ENCODE measurements at places on chromosomes 1 and 21. TPM values are rescaled to one million over a fixed set of nuclear protein-coding genes. Genes with fewer than 3 reads are reported as not detected.

The ANKRD65 gene
- not detected for total RNA-seq

The SLAMF8 gene
- total RNA-seq: 0.30 TPM

The SPRR2F gene
- not detected for total RNA-seq

The LRRC47 gene
- 31.8 TPM for total RNA-seq

The TMIGD3 gene
- total RNA-seq: not detected

The FAM72D gene
- not detected for total RNA-seq

The MRPS21 gene
- total RNA-seq: 41.6 TPM

The CFHR2 gene
- total RNA-seq: not detected

DNA sequence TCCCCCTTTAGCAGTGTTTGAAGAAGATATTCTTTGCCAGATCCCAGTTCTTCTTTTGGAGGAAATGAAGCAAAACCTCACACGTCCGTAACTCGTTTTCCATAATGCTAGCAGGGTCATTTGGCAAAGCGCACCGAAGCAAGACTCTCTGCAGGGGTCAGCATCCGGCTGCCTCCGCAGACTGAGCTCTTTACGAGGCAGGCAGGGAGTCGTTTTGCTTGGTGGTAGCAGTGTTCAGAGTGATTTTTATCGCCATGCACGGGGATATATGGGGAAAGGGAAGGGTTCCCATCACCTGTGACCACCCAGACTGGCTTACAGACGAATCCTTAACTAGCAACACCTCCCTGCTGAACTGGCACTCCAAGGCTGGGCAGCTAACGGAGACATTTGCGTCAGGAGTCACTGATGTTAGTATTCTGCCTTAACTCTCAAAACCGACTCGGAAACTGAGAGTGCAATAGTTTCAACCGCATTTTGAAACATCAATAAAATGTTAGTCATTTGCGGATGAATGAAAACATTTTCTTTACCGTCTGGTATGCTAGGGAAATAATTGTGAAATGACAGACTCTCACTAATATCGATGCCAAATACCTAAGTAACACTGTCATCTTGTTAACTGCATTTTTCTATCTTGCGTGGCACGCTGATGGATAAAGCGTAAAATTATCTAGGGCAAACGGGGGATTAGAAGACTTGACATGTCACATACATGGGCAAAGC, 2.2 kb upstream of the NEGR1 start:
- DNase-seq: no peak

GRCh38 chr1:154714052-154714623, 106.2 kb upstream of the ADAR start:
- DNase-seq: no peak

GRCh38 chr1:201551877-201552731, 13.2 kb downstream of the NAV1 start:
- DNase-seq: no peak

DNA sequence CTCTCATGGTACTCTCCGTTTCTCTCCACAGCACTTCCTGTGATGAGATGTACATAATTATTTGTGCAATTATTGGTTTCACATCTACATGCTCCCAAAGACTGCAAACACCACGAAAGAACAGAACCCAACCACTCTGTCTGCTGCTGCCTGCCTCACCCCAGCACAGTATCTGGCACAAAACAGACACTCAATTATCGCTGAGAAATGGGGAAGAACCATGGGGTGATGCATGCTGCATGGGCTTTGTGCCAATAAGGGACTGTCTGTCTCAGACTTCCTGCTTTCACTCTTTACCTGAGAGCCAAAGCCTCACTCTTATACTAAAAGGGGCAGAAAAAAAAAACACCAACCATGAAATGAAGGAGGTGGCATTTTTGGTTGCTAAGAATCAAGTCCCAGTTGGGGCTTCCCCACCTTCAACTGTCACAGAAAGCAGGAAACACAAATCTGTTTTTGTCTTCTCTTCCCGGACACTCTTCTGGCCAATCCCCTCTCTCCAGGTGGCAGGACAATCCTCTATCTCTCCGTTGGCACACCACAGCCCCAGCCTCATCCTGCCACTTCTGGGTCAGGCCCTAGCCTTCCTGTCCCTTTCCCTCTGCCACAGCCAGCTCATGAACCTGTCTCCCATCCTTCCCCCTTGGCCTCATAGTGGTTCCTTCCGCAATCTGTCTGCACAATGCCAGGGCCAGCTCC, 82.0 kb downstream of the TGFBR3 start:
- peak; percentile 91 for DNase-seq

DNA sequence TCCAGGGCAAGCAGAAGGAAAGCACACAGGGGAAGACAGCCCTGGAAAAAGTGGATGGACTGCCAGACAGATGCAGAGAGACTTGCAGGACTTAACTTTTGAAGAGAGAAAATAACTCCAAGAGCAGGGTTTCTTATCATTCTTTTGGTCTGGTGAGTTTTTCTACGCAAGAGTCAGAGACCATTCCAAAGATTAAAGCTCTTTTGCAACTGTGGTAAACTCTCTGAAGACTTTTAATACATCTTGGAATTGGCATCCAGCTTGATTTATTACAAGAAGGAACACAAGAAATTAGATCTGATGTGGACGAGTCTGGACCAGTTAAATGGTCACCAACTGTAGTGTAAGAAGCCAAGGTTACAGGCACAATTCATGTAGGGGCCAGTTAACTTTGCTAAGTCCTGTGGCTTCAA, 153.4 kb downstream of the SIPA1L2 start:
- DNase-seq: no peak

DNA sequence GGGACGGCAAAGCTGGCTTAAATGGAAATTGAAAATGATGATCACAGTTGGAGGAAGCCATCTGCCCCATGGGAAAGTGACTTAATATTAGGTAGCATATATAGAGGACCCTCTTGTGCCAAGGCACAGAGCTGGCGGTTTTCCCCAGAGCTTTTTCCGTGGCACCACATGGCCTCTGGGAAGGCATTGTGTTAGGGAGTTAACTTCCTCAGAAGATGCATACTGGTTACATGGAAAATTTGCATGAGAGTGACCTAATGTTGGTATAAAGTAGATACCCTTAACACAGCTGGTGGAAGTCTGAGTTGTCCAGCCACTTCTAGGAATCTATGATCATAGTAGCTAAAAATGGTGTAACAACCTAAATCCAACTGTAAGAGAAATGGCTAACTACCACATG, 27.3 kb downstream of the CAP1 start:
- no peak for DNase-seq

DNA sequence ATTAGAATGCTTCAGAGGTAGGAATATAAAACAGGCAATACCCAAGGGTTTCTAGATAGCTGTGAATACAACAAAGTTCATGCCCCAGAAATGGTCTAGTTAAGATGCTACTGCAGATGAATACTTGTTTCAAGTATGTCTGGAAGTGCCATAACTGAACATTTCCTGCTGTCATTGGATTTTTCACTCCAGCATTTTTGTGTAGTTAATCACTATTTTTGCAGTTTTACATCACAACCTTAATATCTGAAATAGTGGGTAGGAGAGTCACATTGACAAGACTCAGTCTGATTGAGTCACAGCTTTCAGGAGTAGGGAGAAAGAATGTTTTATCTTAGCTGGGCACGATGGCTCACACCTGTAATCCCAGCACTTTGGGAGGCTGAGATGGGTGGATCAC, 126.4 kb upstream of the C1orf21 start:
- DNase-seq: no peak

DNA sequence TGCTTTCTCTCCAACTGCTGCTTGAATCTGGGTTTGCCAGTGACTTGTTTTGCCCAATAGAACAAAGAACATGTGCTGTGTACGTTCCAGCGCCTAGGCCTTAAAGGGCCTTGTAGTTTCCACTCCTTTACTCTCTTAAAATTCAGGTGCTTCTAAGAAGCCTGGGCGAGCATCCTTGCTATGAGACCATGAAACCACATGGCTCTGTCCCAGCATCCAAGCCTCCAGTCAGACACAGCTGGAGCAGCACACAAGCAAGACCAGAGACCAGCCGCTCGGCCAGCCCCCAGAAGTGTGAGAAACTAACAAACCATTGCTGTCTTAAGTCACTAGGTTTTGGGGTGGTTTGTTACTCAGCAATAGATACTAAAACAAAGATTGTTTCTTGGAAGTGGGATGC, 15.1 kb downstream of the PLEKHO1 start:
- no peak for DNase-seq

DNA sequence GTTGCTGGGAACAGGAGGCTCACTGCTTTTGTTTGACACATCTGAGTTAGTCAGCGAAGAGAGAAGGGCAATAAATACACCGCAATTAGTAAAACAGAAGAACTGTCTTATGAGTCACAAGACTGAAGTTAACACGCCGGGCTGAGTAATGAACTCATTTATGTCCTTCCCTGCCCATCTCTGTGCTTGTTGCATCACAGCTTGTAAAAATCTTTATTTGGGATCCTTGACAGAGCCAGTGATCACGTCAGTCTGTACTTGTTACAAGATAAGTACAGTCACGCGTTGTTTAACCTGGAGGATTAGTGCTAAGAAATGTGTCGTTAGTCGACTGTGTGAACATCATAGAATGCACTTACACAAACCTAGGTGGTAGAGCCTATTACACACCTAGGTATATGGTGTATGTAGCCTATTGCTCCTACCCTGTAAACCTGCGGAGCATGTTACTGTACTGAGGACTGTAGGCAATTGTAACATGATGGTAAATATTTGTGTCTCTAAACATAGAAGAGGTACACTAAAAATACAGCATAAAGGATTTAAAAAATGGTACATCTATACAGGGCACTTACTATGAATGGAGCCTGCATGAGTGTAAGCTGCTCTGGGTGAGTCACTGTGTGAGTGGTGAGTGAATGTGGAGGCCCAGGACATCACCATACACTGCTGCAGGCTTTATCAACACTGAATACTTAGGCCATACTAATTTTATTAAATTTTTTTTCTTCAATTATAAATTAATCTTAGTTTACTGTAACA, 272.2 kb downstream of the TNR start:
- DNase-seq: no peak

- DNase-seq: no peak
These were observed 158.8 kb downstream of the C1orf21 start for GRCh38 chr1:184545601-184546000.

DNA sequence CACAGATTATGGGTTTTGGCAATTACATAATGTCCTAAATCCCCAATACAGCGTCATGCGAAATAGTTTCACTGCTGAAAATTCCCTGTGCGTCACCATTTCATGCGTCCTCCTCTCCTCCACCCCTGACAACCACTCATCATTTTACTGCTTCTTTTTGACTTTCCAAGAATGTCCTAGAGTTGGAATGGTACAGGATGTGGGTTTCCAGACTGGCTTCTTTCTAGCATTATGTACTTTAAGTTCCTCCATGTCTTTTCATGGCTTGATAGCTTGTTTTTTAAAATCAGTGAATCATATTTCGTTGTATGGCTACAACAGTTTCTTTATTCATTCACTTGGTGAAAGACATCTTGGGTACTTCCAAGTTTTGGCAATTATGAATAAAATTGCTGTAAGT, 7.4 kb downstream of the NBPF3 start:
- DNase-seq: no peak

GRCh38 chr1:1298861-1299685, 8.7 kb downstream of the ACAP3 start:
- no peak for DNase-seq
